ENCODE measurements at places on chromosomes 4 and X.

DNA sequence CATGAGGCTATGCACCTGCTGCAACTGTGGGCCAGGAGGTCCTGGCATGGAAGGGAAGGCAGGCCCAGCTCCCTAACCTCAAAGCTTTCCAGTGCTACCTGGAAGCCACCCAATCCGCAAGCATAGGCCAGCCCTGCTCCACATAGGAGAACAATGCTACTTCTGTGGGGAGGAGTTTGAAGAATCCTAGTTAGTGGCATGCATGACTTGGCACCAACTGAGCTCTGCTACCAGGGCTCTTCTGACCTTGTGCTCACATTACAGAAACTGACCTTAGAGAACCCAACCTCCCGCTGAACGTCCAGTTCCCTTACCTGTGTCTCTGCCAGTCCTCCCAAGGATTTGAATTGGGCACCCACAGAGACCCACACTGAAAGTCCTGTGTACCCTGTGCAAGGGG lies 58.8 kb downstream of the USP46 start:
- DNase-seq, result no peak

- DNase-seq, result no peak
Measured at GRCh38 chrX:42220083-42220482, 296.7 kb upstream of the CASK start.

- DNase-seq, result no peak
Measured at GRCh38 chr4:183130328-183131155, 31.5 kb downstream of the WWC2 start.

DNA sequence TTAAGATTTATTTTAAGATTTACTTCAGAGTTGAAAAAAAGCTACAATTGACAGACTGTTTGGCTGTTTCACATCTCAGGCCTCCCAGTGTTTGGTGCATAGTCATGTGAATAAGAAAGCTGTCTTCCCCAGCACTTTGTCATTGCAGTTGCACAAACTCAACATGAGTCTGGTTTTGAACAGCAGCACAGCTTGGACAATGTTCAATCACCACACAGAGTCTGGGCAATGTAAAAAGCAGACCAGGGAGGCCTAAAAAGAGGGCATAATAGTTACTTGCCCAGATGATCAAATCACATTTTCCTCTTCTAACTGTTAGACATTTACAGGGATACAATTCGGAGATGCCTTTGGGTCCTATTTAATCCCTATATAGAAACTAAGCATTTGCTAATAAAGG lies 1055.0 kb downstream of the RPA4 start:
- no peak for DNase-seq

GRCh38 chrX:44011506-44011905 lies 38.3 kb upstream of the NDP start:
- DNase-seq, result no peak

- DNase-seq, result no peak
Measured at GRCh38 chr4:84814094-84814750, 152.3 kb downstream of the WDFY3 start.

- no peak for DNase-seq
Measured at GRCh38 chrX:7192871-7193270, 44.9 kb upstream of the PUDP start.

GRCh38 chr4:142435599-142436235 lies 410.4 kb downstream of the INPP4B start:
- peak; percentile 82 for DNase-seq

GRCh38 chr4:140807491-140808252 lies 51.5 kb upstream of the TBC1D9 start:
- DNase-seq, result no peak

- no peak for DNase-seq
Measured at GRCh38 chr4:85498068-85498733, 23.3 kb downstream of the ARHGAP24 start.

GRCh38 chr4:72446353-72447055 lies 122.5 kb downstream of the ADAMTS3 start:
- DNase-seq, result no peak

DNA sequence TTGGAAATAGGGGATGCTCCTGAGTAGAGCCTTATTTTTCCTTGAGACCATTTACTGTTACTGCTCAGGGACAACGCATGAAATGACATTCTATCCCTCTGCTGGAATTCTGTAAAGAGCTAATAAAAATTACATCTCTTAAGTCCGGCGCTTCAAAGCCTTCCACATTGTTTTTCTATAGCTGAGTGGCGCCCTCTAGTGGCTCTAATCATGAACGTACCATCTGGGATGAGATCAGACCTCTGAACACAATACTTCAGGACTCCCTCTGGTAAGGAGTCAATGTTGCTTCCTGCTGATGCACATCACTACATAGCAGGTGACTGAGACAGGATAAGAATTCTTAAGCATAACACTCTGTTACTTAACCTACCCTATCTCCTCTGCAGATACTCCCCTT lies 6.0 kb downstream of the HMGN5 start:
- peak; percentile 75 for DNase-seq

DNA sequence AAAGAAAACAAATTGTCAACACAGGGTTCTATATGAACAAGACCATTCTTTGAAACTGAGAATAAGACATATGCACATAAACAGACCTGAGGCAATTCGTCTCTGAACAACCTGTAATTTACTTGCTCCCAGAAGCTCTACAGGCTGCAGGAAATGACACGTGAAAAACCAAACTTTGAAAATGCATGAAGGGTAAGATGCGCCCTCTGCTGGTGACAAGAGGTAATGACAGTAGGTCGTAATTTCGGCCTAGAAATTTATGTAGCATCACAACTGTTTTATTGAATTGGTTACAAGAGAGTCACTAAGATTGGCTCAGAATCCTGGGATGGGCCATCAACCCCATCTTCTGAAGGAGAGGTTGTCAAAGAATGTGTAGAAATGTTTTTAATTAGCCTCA lies 276.5 kb downstream of the PPP4R3C start:
- peak; percentile 37 for DNase-seq

- no peak for DNase-seq
Measured at GRCh38 chr4:3225936-3226335, 23.0 kb upstream of the MSANTD1 start.

DNA sequence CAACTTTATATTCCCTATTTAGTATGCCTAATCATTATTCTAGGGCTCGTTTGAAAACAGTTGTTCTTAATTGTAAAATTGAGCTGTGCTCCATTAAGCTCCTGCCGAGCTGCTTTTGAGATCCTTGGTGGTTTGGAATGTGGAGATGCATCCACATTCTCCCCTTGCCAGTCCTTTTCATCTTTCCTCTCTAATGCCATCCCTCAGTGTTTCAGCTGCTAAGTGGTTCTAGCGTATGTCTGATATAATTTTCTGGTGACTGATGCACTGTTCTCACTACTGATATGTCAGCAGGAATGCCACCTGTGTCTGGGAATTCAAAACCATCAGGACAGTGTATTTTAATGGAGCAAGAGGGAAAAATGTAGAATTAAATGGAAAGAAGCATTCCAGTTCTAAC lies 1085.0 kb downstream of the CCSER1 start:
- DNase-seq, result peak; percentile 38

DNA sequence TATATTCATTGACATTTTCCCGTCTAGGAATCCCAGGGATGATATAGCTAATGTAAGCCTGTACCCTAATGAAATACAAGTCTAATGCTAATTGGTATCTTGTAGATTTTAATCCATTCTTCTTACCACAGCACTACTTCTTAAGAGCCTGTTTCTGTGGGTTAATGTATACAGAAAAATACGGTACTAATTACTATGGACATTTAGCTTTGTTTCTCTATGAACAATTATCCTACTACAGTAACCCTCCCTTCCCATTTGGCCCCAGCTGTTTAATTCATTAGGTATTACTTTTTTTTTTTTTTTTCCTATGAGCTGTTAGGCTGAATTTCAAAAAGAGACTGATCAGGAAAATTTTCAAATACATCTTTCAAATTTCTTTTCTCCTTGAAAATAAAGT lies 245.1 kb upstream of the SLC7A11 start:
- DNase-seq, result no peak

DNA sequence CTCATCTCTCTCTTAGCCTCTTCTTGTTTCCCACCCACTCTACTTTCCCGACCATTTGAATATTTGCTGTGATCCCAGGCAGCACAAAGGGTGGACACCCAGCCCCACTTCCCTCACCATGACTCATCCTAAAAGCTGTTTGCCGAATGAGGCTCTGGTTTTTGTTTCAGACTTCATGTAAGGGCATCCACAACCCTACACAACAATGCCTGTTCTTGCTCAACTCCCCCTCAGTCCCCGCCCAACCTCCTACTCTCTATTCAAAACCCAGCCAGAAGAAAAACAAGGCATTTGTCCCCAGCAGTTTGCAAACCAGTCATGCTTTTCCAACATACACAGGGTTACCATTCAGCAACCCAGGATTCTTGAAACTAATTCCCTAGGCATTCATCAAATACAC lies 516.5 kb upstream of the CNKSR2 start:
- DNase-seq, result no peak

DNA sequence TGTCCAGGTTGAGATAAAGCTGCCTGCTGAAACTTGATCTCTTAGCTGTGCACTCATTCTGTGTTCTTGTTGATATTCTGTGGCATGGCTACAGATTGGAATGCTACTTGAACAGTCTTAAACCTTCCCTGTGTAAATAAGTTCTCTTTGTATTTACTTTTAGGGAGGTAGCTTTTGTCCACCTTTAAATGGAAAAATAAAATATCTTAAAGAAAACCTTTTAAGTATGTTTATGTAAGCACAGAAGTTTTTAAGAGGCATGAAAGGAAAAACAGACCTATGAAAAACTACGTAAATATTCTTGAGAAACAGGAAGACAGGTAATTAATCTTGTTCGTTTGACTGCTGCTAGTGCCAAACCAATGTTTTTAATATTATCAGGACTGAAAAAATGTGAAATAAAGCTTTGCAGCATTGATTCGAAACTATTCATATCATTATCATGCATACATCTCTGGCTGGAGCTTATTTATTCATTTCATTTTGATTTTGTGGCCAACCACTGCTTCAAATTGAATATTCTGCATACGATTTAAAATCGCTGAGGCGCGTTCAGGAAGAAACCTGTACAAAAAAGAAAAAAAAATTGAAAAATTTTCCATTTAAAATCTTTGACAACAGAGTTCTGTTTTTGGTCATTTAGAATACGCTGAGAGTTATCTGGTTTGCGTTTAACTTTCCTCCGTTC lies 17.8 kb downstream of the HSD17B13 start:
- no peak for DNase-seq

- no peak for DNase-seq
Measured at GRCh38 chr4:25621027-25621930, 34.4 kb upstream of the SLC34A2 start.

- DNase-seq, result peak; percentile 1
Measured at GRCh38 chrX:8988446-8988845, 45.5 kb downstream of the FAM9B start.

DNA sequence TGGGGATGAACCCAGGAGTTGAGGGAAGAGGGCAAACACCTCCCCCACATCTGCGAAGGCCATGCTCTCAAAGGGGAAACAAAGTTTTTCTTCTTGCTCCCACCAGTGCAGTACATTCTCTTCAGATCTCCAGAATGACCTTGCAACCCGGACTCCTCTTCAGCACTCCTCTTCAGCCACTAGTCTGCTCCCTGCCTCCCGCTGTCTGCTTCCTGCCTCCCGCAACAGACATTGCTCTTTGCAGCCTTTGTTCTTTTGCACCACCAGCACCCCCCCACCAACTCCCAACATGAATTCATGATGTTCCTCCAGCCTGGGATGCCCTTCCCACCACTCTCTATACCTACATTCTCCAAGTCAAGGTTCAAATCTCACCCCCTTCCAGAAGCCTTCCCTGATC lies 32.1 kb downstream of the UTP14A start:
- peak; percentile 22 for DNase-seq

DNA sequence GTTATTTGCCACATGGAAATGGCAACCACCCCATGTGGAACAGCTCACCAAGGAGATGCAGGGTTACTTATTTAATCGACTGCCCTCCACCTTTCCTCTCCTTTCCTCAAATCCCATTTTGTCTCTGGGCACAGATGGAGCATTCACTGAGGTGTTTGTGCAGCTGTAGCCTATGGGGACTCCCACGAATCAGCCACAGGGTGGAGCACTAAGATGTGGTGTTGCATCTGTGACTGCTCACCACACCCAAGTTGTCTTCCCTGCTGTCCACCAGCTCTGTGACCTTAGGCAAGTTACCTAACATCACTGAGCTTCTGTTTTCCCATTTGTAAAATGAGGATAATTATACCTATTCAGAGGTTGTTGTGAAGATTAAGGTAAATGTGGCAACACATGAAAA lies 252.4 kb upstream of the CPEB2 start:
- peak; percentile 30 for DNase-seq

GRCh38 chr4:31995943-31996901 lies 1276.1 kb downstream of the PCDH7 start:
- peak; percentile 68 for DNase-seq

- DNase-seq, result no peak
Measured at GRCh38 chrX:12139934-12140611, 1.8 kb downstream of the FRMPD4 start.

DNA sequence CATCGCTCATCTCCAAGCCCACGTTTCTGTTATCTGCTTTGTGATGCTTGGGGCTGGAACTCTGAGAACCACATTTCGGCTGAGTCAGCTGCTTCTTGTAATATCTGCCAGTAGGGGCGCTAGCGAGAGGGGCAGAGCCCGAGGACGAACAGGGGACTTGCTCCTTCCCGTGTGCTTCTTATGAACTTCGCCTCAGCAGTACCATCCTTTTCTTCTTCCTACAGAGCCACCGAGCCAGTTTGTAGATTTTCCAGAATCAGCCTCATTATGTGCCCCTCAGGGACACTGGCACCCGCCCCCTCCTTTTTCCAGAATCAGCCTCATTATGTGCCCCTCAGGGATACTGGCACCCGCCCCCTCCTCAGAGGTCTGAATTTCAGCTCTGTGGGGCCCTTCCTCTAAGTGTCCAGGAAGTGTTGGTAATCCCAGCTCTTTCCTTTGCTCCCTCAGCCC lies 441.7 kb upstream of the RASGEF1B start:
- DNase-seq, result peak; percentile 94

- peak; percentile 11 for DNase-seq
Measured at GRCh38 chrX:109889289-109890006, 113.5 kb upstream of the TMEM164 start.

DNA sequence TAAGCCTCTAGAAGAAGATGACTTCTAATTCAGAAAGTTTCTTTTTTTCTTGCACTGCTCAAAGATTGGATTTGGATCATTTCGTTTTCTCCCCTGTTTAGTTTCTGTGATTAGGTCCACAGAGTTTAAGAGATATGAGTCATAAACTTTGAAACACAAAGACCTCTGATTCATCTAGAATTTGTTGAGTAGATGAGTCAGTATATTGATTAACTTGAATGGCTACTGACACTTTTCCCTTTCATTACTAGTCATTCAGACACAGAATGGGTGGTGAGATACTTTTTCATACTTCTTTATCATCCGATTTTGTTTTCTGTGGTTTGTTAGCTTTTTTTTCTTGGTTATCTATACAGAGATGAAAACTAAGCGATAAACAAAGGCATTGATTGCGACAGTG lies 34.1 kb upstream of the AFF2 start:
- DNase-seq, result no peak

Measured in GM23338 (cell line).